Naive B cell (primary cell): ENCODE measurements at places on chromosomes 2 and 18.

DNA sequence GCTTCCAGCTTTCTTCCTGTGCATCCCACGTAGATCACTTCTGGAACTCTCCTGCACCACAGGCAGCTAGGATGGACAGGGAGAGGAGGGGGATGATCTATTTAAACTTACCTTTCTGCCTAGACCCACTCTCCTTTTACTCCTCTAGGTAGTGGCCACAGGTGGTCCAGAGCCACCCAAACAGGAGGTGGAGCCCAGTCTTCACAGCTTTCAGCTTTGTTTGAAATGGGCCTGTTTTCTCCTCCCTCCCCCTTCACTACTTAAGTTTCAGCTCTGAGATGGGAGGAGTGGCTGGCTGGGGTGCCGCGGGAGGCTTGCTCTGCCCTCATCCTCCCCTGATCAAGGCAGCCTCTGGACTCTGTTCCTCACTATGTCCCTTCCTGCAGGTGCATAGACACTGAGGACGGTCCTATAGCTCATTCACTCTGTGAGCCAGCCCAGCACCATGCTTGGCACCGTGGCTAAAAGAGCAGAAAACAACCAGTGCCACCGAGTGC is 12.6 kb upstream of the CELF4 start:
- no peak for DNase-seq

DNA sequence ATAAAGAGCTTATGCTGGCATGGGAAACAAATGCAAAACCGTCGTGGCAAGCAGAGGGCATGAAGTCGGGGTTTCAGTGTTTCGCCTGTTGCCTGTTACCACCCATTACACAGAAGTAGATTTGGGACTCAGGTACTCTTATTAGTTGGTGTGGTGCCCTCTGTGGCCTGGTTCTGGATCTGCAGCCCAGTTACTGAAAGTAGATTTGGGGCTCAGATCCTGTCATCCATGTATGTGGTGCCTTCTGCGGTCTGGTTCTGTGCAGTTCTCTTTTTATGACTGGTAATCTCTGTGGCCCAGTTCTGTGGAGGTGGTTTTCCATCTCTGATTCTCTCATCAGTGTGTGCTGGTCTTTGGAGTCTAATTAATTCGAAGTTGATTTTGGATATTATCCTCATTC is 45.2 kb downstream of the ADNP2 start:
- peak; percentile 25 for DNase-seq

DNA sequence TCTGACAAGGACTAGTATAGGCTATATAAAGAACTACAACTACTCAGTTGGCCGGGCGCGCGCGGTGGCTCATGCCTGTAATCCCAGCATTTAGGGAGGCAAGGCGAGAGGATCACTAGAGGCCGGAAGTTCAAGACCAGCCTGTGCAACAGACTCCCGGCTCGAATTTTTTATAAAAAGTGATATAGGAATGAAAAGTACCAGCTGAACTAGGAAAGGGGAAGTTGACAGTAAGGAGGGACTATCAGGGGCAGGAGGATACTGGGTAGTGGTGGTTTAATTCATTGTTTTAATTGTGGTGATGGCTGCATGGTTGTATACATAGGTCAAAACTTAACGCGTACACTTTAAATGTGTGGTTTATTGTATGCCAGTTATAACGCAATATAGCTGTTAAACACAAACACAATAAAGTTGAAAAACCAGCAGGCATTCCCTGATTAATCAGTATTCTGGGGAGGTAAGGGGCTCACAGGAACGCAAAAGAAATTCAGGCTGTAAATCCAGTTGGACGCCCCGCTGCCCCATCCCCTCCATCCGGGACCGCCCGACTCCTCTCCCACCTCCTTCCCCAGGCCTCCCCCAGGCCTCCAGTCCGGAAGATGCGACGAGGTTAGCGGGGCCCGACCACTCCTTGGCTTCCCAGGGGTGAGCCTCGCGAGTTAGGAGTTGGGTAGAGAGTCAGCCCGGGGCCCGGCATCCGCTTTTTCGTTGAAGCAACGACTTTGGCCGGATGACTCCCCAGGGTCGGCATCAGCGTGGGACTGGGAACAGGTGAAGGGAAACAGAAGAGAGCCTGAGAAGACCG is 746 bp upstream of the POLR1B start:
- DNase-seq: peak; percentile 45

GRCh38 chr2:138213084-138213483 is 248.8 kb downstream of the HNMT start:
- DNase-seq: no peak

GRCh38 chr2:9211496-9211895 is 4.9 kb downstream of the ASAP2 start:
- no peak for DNase-seq
